ENCODE measurements at places on chromosomes 12 and 14.

DNA sequence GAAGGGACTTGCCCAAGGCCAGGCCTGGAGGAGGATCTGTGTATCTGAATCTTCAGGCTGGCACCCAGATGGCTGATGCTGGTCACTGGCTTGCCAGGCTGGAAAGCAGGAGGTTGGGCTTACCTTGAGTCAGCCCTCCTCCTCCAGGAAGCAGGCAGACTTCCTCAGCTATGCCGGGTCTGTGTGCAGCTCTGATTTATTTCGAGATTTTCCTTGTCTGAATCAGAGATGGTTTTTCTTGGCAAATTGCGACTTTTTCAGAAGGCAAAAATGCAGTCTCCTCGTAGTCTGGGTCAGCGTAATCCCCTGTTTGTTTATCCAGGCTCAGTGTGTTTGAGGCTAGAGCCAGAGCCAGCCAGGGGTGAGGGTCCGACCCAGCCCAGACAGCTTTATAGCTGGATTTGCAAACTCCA lies 48.9 kb downstream of the SMOC1 start:
- no peak for DNase-seq

DNA sequence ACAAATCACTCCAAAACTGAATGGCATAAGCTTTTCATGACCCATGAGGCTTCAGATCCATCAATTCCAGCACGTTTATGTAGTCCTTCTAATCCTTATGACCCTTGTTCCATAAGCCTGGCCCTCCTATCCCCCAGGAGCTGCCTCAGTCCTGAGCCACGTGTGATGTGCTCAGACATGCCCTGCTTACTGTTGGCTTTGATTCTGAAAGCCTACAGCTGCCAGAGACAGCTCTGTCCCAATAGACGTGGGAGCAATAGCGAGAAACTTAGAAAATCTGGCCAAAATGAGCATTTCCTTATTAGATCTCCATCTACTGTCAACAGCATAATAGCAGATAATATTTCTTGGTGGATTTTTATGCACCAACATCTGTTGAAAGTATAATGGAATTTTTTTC lies 33.2 kb downstream of the DUSP6 start:
- no peak for DNase-seq

DNA sequence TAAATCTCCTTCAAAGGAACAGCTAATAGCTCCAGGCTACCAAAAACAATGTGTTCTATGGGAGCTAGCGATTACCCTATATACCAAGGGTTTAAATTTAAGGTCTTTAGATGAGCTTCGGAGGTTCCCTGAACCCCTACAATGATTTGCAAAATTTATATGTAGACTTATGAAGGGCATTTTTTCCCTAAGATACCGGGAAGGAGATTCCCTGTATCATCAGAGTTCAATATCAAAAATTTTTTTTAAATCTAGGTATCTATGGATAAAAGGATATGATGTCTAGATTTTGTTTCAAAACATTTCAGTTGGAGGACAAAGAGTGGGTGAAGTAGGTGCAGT lies 17.9 kb upstream of the COL2A1 start:
- DNase-seq, result no peak

DNA sequence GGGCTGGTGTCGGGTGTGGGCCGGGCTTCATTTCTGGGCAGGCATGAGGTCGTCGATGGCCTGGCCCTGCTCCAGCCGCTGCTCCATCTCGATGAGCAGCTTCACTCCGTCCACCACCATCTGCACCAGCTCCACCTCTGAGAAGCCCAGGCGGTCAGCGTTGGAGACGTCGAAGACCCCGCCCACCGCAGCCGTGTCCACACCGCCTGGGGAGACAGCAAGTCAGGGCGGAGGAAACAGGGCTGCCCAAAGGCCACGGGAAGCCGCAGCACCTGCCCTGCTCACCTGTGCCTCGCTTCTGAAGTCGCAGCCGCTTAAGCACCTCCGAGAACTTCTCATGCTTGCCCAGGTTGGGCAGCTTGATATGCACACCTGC lies 2.8 kb downstream of the CKB start:
- DNase-seq, result no peak

- DNase-seq, result no peak
Observed at GRCh38 chr14:84493779-84494178, 1036.2 kb upstream of the FLRT2 start.

- DNase-seq, result no peak
Observed at GRCh38 chr12:31026202-31026601, 47.5 kb upstream of the DDX11 start.

GRCh38 chr12:39782026-39782545 lies 162.5 kb upstream of the ABCD2 start:
- DNase-seq, result no peak

DNA sequence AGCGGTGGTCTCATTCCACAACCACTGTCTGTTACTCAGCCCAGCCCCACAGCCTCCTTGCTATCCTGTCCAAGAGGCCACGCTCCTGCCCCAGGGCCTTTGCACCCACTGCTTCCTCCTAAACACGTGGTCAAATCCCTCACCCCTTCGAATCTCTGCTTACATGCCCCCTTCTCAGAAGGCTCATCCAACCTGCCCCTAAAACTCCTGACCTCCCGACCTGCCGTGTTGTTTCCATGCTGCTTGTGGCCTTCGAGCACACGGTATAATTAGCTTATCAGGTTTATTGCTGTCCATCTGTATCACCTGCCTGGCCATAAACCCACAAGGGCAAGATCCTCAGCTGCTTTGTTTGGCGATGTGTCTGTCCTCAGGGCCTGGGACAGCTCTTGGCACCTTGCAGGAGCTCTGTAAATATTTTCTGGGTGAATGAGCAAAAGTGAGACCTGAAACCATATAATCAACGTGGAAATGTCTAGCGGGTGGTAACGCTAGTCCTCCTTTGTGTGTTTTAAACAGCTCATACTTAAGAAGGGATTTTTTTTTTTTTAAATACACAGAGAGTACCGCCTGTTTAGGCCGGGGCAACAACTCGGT lies 36.0 kb downstream of the SCARB1 start:
- DNase-seq, result no peak

GRCh38 chr14:20413744-20414082 lies 412 bp upstream of the TEP1 start:
- no peak for DNase-seq

DNA sequence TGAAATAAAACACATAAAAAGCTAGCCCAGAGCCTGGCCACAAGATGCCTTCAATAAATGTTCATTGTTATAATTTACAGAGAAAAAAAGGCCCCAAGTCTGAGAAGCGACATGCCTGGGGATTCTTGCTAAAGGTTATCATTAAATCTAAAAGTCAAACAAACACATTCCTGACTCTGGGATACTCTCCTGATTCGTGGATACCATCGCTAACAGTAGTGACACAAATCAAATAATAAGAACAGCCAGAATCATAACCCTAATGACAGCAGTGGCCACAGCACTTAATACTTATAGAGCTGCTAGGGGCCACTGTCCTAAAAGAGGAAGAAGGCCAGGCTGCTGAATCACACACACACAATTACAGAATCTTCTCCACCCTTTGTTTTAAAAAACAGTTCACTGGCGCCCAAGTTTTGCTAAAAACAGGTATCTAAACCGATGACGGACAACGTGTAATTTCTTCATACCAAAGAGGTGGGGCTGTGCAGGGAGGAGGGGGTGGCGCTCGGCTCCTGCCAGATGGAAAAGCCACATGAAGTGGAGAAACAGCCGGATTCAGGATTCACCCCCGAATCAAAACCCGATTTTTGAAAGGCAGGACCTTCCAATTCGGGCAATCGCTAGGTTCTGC lies 1.2 kb downstream of the CLIP1 start:
- DNase-seq, result peak; percentile 38

DNA sequence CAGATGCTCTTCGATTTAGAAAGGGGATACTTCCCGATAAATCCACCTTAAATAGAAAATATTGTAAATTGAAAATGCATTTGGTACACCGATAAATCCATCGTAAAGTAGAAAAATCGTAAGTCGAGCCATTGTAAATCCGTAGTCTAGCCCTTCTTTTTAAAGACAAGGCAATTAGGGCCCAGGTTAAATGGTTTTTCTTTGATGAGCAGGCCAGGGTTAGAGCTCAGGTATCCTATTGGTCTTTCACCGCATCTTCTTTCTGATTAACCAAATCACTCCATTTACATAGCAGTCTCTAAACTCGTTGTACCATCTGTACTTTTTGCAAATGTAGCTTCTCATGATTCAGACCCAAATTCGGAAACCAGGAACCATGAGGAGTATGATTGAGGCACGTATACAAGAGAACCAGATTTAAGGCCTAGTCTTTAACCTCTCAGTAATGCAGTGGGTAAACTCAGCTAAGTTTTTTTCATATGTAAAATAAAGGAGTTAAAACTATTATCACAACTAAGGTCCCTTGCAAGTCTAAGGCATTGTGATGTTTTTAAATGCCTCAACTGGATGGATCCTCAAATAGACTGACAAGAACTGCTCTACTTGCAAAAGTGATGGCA lies 2.2 kb upstream of the YAF2 start:
- no peak for DNase-seq

DNA sequence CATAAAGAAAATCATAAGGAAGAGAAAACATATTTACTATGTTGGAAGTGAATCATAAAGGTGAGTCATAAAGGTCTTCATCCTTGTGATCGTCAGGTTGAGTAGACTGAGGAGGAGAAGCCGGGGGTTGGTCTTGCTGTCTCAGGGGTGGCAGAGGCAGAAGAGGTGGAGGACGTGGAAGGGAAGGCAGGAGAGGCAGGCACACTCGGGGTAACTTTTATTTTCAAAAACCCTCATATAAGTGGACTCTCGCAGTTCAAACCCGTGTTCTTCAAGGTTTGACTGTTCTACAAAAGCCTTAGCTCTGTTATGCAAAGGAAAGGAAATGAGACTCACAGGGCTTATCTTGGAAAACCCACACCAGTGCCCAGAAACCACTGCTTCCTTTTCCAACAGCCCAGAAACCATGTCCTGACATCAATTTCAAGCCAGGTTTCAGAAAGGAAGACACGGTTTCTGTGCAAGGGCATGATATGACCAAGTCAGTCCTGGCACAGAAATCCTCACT lies 14.0 kb downstream of the SMCO2 start:
- no peak for DNase-seq

GRCh38 chr12:94498073-94498472 lies 38.4 kb upstream of the CEP83 start:
- DNase-seq, result no peak

- no peak for DNase-seq
Observed at GRCh38 chr12:32080435-32080834, 26.2 kb upstream of the BICD1 start.

DNA sequence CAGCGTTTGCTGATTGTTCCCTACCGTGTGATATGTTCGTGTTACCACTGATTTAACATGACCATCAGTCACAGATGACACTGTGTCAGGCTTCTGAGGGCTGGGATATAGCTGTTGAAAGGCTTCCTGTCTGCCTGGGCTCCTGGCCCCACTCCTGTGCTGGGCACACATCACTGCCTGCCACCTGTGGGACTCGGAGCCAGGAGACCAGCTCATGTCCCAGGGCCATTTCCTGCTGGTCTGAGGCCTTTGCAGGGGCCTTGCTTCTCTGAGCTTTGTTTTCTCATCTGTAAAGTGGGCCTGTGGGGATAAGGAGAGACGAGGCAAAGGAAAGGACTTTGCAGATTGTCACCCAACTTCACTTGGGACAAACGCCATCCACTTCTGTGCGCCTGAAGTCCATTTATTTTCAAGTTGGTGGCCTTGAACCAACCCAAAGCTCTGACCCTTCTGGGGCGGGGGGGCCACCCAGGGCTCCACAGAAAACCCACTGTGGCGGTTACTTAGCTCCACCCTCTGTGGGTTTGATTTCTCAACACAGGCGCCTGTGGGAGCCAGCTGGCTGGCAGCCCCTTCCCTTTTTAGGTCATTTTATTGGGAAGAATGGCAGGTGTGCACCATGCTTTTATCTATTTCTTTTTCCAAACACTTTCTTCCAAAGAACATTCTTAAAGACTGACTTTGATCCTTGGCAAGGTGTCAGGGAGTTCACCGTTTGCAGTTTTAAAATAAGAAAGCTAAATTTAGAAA lies 54.1 kb downstream of the BEGAIN start:
- no peak for DNase-seq

DNA sequence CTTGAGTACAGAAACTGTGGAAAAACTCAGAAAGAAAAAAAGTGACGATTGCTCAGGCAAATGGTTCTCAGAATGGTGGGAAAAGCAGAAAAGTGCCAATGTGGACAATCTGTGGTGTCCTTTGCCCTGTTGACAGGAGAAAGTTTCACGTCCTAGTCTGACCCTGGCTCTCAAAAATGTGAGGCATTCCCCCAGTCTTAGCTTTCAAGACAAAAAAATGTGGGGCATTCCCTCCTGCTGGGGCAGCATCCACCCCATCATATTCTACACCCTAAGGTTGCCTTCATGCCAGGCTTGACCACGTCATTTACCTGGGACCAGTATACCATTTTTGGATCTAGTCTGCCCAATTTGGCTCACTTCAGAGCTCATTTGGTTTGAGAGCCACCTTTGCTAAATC lies 20.7 kb upstream of the ANAPC7 start:
- DNase-seq, result no peak

- no peak for DNase-seq
Observed at GRCh38 chr14:104318558-104319490, 180.4 kb downstream of the KIF26A start.

- no peak for DNase-seq
Observed at GRCh38 chr14:102696332-102696731, 80.9 kb upstream of the TRAF3 start.

Measured in SK-N-DZ (cell line).